ENCODE measurements at places on chromosomes 2 and 18. TPM values are rescaled to one million over a fixed set of nuclear protein-coding genes. Genes with fewer than 3 reads are reported as not detected.

CYS1 gene
- 9.7 TPM for total RNA-seq

PRSS56 gene
- total RNA-seq, result 9.6 TPM

ITGA4 gene
- 27.0 TPM for total RNA-seq

SH3BP4 gene
- total RNA-seq, result 40.6 TPM

AP1S3 gene
- 5.5 TPM for total RNA-seq

LYG2 gene
- not detected for total RNA-seq

WDSUB1 gene
- total RNA-seq, result 17.1 TPM

BOD1L2 gene
- total RNA-seq, result not detected

UGT1A10 gene
- not detected for total RNA-seq

EHBP1 gene
- 147 TPM for total RNA-seq

MATN3 gene
- 0.93 TPM for total RNA-seq

TRIM54 gene
- 4.7 TPM for total RNA-seq

FAM228A gene
- total RNA-seq, result 1.6 TPM

AQP12B gene
- total RNA-seq, result not detected

SERPINB13 gene
- 0.33 TPM for total RNA-seq

SDC1 gene
- total RNA-seq, result 33.8 TPM

SYT4 gene
- 68.5 TPM for total RNA-seq

CSRNP3 gene
- 81.7 TPM for total RNA-seq

MARCO gene
- total RNA-seq, result 0.16 TPM

KCNK3 gene
- 40.4 TPM for total RNA-seq

COL6A3 gene
- 291 TPM for total RNA-seq

MAPK4 gene
- total RNA-seq, result 16.1 TPM

LONRF2 gene
- 20.6 TPM for total RNA-seq

CFC1 gene
- total RNA-seq, result 0.55 TPM

COBLL1 gene
- total RNA-seq, result 92.7 TPM

CPLX4 gene
- total RNA-seq, result 46.1 TPM

OTOS gene
- not detected for total RNA-seq

FABP1 gene
- total RNA-seq, result not detected

PAIP2B gene
- 20.4 TPM for total RNA-seq

ZFAND2B gene
- total RNA-seq, result 22.6 TPM

DSG3 gene
- total RNA-seq, result 3.1 TPM

IL1R2 gene
- 1.0 TPM for total RNA-seq

DUSP19 gene
- 9.3 TPM for total RNA-seq

PARD3B gene
- total RNA-seq, result 36.2 TPM

IL1RN gene
- 10.3 TPM for total RNA-seq

CHPF gene
- 165 TPM for total RNA-seq

RNF144A gene
- total RNA-seq, result 52.6 TPM

TOGARAM2 gene
- total RNA-seq, result 0.55 TPM

RGPD4 gene
- 2.2 TPM for total RNA-seq

CRIM1 gene
- total RNA-seq, result 158 TPM

PSMD14 gene
- 60.3 TPM for total RNA-seq

AGXT gene
- total RNA-seq, result not detected

SERPINB2 gene
- total RNA-seq, result 2.0 TPM

COL4A3 gene
- 15.6 TPM for total RNA-seq

DHX57 gene
- 40.8 TPM for total RNA-seq

UGT1A3 gene
- not detected for total RNA-seq

STAT4 gene
- 5.8 TPM for total RNA-seq

PDE1A gene
- total RNA-seq, result 12.4 TPM

GAL3ST2 gene
- 0.71 TPM for total RNA-seq

NT5C1B gene
- total RNA-seq, result not detected

ITGB6 gene
- 12.7 TPM for total RNA-seq

IL18RAP gene
- 0.33 TPM for total RNA-seq

FTCDNL1 gene
- 2.3 TPM for total RNA-seq
